Fibroblast of skin of left biceps (primary cell): ENCODE measurements at places on chromosomes 1 and 21.

- peak; percentile 96 for DNase-seq
These were observed 32.3 kb upstream of the ETS2 start for GRCh38 chr21:38773099-38774061.

- DNase-seq = no peak
These were observed 78.3 kb upstream of the C1orf174 start for GRCh38 chr1:3978196-3978989.

- no peak for DNase-seq
These were observed 55.1 kb downstream of the OVGP1 start for GRCh38 chr1:111372336-111372965.

DNA sequence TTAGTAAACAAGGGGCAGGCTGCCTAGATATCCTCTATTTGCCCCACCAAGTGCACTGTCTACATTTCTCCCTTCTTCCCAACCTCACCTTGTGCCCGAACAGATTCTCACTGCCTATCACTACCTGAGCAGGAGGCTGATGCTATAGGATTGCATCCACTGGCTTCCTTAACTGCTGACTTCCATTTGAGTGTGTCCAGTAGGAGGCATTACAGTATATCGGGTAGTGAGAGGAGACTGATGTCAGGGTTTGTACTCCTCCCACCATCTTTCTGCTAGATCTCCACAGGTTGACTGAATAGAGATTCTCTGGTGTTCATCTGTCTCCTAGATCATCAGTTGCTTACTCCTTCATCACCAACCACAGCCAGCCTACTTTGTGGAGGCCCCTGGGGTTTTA is 796.3 kb downstream of the LRRIQ3 start:
- no peak for DNase-seq

GRCh38 chr1:212606395-212607205 is 2.0 kb upstream of the ATF3 start:
- no peak for DNase-seq

- no peak for DNase-seq
These were observed 82.8 kb downstream of the LRRC53 start for GRCh38 chr1:74429580-74429979.

DNA sequence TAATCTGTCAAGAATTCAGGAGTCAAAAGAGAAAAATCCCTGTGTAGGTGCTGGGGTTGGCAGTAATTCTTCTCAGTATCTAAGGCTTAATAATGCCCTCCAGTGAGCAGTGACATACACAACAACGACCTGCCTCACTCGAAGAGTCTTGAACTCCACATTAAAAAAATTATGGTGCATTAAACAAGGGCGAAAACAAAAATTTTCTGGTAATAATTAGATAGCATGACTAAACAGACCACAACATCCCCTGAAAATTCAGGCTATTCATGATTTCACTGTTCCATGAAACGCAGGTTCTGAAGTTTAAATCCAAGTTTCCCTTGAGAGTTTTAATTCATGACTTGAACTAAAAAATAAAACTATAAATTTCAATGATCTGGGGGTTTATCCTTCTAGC is 5.1 kb downstream of the SRSF4 start:
- peak; percentile 50 for DNase-seq

DNA sequence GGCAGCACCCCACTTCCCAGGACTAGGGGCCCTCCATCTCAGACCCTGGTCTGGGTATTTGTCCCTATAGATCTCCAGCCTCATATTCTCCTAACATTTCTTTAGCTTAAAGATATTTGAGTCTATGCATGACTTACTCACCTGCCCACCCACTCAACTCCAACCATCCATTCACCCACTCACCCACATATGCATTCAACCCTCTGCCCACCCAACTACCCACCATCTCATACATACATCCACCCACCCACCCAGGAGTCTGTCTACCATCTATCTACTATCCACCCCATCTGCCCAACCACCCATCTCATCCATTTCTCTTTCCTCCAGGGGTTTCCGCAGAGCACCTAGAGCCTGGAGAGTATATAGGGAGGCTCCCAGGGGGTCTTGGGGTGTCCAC is 42.7 kb downstream of the FAAH start:
- no peak for DNase-seq
